Smooth muscle cell of the pulmonary artery (primary cell): ENCODE measurements at places on chromosomes 13 and 19. TPM values are rescaled to one million over a fixed set of nuclear protein-coding genes. Genes with fewer than 3 reads are reported as not detected.

The IGFL1 gene
- not detected in 2 replicates for total RNA-seq

The SERP2 gene
- total RNA-seq, result 4.5 and 8.0 TPM in 2 replicates

The CYP2F1 gene
- not detected in 2 replicates for total RNA-seq

The C1QTNF9 gene
- not detected in 2 replicates for total RNA-seq
